Neural progenitor cell (in vitro differentiated cells): ENCODE measurements at places on chromosomes 3 and 15.

- no peak for DNase-seq
These were observed 207.7 kb upstream of the PDZRN3 start for GRCh38 chr3:73832426-73832825.

- DNase-seq, result no peak
These were observed 256.3 kb downstream of the MCTP2 start for GRCh38 chr15:94487635-94488034.

GRCh38 chr15:87610366-87610765 lies 646.2 kb downstream of the NTRK3 start:
- DNase-seq, result no peak

GRCh38 chr15:100859970-100860828 lies 19.4 kb upstream of the ALDH1A3 start:
- no peak for DNase-seq

GRCh38 chr3:176415661-176416295 lies 781.5 kb downstream of the TBL1XR1 start:
- DNase-seq, result no peak

DNA sequence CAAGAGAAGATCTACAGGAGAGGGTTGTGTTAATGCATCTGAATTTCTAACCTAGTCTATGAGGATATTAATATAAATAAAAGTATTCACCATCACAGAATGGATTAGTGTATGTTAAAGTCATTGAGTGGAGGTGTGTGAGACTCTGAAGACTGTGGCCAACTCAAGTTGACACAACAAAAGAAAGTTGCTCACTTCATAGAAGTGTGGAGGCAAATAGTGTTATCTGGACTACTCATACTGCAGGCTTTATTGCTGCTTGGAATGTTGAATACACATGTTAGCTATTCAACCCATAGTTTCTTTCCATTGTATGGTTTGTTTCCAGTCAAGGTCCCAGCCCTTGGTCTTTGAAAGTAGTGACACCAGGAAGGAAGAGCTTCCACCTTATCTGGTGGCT lies 38.0 kb upstream of the TPRG1 start:
- no peak for DNase-seq

- DNase-seq, result no peak
These were observed 7.6 kb downstream of the KY start for GRCh38 chr3:134643150-134643675.

GRCh38 chr3:88385090-88385489 lies 235.3 kb downstream of the C3orf38 start:
- DNase-seq, result no peak

GRCh38 chr3:16338999-16339398 lies 74.0 kb downstream of the OXNAD1 start:
- no peak for DNase-seq

- peak; percentile 80 for DNase-seq
These were observed 5.3 kb upstream of the TRA2B start for GRCh38 chr3:185942907-185943759.

DNA sequence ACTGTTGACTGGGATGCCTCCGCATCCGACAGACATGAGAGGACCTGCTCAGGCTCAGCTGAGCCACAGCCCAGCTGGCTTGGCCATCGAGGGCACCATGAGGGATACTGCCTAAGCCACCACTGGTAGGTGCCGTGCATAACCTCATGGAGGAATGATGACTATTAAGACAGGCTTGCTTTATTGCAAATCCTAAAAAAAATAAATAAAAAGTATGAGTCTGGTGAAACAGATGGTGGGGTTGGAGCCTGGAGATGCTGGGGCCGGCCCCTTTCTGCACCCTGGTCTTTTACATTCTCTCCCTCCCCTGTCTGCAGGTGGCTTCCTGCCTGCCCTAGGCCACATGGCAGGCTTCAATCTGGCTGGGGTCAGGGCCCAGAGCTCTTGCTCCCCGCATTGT lies 24.0 kb upstream of the RAD18 start:
- DNase-seq, result no peak

DNA sequence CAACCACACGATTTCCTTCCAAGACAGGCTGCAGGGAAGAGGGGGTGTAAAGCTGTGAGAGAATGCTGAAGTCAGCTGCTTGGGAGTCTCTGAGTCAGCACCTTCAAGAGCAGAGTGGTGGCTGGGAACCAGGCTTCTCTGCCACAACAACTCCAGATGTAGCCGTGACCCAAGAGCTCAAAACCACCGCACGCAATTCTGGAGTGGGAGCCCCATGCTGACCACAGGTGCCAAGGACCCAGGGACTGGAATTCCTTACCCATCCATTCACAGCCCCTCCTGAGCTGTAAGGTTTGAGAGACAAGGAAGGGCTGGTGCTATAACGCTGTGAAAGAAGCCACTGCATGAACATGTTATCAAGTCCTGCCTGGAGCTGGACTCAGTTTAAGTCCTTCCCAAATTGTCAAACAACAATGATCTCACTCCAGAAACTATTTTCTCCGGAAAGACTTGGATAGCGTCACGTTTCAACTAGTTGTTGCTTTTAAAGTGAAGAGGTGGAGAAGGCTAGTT lies 61.4 kb downstream of the UMPS start:
- DNase-seq, result no peak

- DNase-seq, result no peak
These were observed 31.9 kb upstream of the BFSP2 start for GRCh38 chr3:133367956-133368355.

GRCh38 chr3:156974931-156975330 lies 148.8 kb downstream of the LEKR1 start:
- no peak for DNase-seq

DNA sequence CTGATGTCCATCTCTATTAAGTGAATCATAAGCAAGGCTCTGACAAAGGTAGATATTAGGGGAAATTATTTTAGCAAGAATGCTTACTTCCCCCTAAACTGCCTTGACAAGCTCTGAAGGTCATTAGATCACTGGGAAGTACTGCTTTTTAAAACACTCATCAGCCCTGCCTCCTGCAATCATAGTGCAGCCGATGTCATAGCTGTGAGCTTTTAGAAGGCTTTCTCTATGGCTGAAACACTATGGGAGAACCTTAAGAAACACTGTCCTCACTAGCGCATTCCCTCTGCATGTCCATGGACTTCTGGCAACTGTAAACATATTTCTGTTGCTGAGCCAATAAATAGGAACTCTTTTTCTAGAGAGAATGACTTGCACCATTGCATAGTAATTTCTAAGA lies 38.7 kb upstream of the PTPRG start:
- DNase-seq, result no peak

DNA sequence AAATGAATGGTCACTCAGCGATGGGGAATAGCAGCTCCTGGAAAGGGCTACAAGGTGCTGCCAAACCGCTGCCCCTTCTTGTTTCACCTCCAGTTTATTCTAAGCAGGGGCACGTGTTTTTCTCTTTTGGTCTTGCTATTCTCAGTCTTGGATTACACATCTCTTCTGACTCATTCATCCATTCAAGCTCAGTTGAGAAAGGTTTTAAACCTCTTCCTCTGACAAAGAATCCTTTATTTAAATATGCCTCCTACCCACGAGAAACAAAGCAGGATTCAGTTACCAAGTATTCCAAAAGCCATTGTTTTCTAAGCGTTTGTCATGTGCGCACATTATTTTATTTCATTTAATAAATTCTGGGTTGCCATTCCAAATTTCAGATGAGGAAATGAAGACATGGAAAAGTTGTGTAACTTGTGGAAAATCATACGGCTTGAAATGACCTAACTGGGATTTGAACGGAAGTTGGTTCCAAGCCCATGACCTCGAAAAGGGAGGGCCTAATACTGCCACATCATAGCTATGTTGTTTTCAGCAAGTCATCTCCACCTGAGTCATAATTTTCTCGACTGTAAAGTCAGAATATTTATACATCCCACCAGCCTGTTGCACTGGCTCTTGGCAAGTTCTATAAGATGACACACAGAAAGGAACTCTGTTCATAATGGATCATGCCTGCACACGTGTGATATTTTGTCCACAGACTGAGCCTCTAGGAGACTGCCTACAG lies 292.0 kb upstream of the SLCO3A1 start:
- DNase-seq, result peak; percentile 3

- no peak for DNase-seq
These were observed 31.5 kb upstream of the MECOM start for GRCh38 chr3:169695031-169695430.

- DNase-seq, result no peak
These were observed 127.4 kb downstream of the NSMCE3 start for GRCh38 chr15:29142129-29142747.

DNA sequence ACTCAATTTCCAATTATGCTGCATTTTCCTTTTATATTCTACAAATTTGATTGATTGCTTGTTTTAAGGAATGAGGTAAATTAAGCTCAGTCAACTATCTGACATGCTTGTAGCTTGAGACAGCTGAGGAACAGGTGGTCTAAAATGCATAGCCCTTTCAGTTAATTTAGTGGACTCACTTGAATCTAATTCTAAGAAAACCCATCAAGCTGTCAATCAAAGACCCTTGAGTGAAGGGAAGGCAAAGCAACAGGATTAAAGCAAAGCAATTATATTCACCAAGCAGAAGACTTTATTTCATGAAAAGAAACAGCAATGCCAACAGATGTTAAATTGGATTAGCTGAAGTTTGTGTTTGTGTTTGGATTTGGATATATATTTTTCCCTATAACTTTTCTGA lies 228.5 kb downstream of the ARPP21 start:
- DNase-seq, result peak; percentile 23

DNA sequence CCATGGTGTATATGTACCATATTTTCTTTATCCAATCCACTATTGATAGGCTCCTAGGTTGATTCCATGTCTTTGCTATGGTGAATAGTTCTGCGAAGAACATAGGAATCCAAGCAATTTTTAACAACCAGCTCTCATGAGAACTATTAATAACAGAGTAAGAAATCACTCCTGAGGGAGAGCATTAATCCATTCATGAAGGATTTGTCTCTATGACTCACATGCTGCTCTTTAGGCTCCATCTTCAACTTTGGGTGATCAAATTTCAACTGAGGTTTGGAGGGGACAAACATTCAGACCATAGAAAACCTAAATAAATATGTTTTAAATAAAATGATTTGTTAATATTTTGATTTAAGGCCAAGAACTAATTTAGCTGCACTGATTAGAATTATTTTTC lies 147.4 kb downstream of the NSUN3 start:
- no peak for DNase-seq

- DNase-seq, result no peak
These were observed 451.9 kb downstream of the FOXP1 start for GRCh38 chr3:71131375-71132314.

- no peak for DNase-seq
These were observed 98.6 kb downstream of the ARNT2 start for GRCh38 chr15:80502782-80503181.

GRCh38 chr15:101053261-101053660 lies 134.1 kb downstream of the LRRK1 start:
- no peak for DNase-seq
